Motor neuron (in vitro differentiated cells): ENCODE measurements at places on chromosomes 6 and 20. TPM values are rescaled to one million over a fixed set of nuclear protein-coding genes. Genes with fewer than 3 reads are reported as not detected.

Gene SLC22A3
- 0.17 and 0.18 TPM in 2 replicates for total RNA-seq

Gene RBM39
- total RNA-seq, result 270 and 304 TPM in 2 replicates

Gene TEAD3
- 7.1 and 7.4 TPM in 2 replicates for total RNA-seq

Gene FAM184A
- total RNA-seq, result 4.2 and 5.9 TPM in 2 replicates

Gene MUCL3
- total RNA-seq, result 0.26 and 0.45 TPM in 2 replicates

Gene OR12D1
- total RNA-seq, result not detected in 2 replicates

Gene ULBP1
- 3.8 and 5.2 TPM in 2 replicates for total RNA-seq

Gene SCRT2
- 0.29 and 0.45 TPM in 2 replicates for total RNA-seq

Gene PRKN
- 5.6 and 9.7 TPM in 2 replicates for total RNA-seq

Gene CD109
- 0.22 and 0.25 TPM in 2 replicates for total RNA-seq

Gene HSPA1L
- 3.2 and 4.3 TPM in 2 replicates for total RNA-seq

Gene EPB41L1
- 23.8 and 25.4 TPM in 2 replicates for total RNA-seq

Gene CCN2
- 0.56 and 0.59 TPM in 2 replicates for total RNA-seq

Gene PPP1R3D
- 7.4 and 7.8 TPM in 2 replicates for total RNA-seq

Gene MAK
- 1.5 TPM in 2 replicates for total RNA-seq

Gene FLRT3
- 11.0 and 11.2 TPM in 2 replicates for total RNA-seq

Gene GHRH
- not detected in 2 replicates for total RNA-seq

Gene RNF39
- total RNA-seq, result 0.58 and 1.8 TPM in 2 replicates

Gene SYCP2
- 1.7 and 4.0 TPM in 2 replicates for total RNA-seq

Gene TBX18
- 19.6 and 21.3 TPM in 2 replicates for total RNA-seq

Gene UNC93A
- total RNA-seq, result not detected in 2 replicates

Gene KIF13A
- total RNA-seq, result 31.9 and 35.2 TPM in 2 replicates

Gene IRF4
- total RNA-seq, result 0.10 and 0.16 TPM in 2 replicates

Gene FAM83C
- 0.15 and 0.16 TPM in 2 replicates for total RNA-seq

Gene EDN3
- 7.0 and 8.1 TPM in 2 replicates for total RNA-seq

Gene CD83
- total RNA-seq, result 39.3 and 45.9 TPM in 2 replicates

Gene LINC00237
- total RNA-seq, result not detected in 2 replicates

Gene FLOT1
- total RNA-seq, result 63.0 and 70.9 TPM in 2 replicates

Gene SPATS1
- 0.16 TPM in 1 of 2 replicates, not detected in the other for total RNA-seq

Gene GSTA2
- total RNA-seq, result not detected in 2 replicates

Gene MAFB
- 10.9 and 11.1 TPM in 2 replicates for total RNA-seq

Gene NKAIN2
- 13.1 and 13.8 TPM in 2 replicates for total RNA-seq

Gene TGM3
- 0.05 and 0.06 TPM in 2 replicates for total RNA-seq

Gene SEC63
- 61.9 and 83.1 TPM in 2 replicates for total RNA-seq

Gene STMND1
- 0.57 and 0.59 TPM in 2 replicates for total RNA-seq

Gene ATP6V1G2
- 0.25 and 1.7 TPM in 2 replicates for total RNA-seq

Gene SLC4A11
- 0.05 and 0.81 TPM in 2 replicates for total RNA-seq

Gene FAM217B
- total RNA-seq, result 18.5 and 19.1 TPM in 2 replicates

Gene SLC17A3
- 0.40 and 0.77 TPM in 2 replicates for total RNA-seq

Gene SLC35F1
- 0.77 and 0.99 TPM in 2 replicates for total RNA-seq

Gene FAM83D
- total RNA-seq, result 2.8 and 3.2 TPM in 2 replicates

Gene LAMP5
- total RNA-seq, result 0.38 TPM in 1 of 2 replicates, not detected in the other

Gene ECT2L
- total RNA-seq, result 0.41 and 0.52 TPM in 2 replicates
